Endothelial cell of umbilical vein (primary cell): ENCODE measurements at places on chromosomes 6 and 20. TPM values are rescaled to one million over a fixed set of nuclear protein-coding genes. Genes with fewer than 3 reads are reported as not detected.
A peak's percentile ranks its signal among the peaks of the same experiment; 100 is the strongest.

DNA sequence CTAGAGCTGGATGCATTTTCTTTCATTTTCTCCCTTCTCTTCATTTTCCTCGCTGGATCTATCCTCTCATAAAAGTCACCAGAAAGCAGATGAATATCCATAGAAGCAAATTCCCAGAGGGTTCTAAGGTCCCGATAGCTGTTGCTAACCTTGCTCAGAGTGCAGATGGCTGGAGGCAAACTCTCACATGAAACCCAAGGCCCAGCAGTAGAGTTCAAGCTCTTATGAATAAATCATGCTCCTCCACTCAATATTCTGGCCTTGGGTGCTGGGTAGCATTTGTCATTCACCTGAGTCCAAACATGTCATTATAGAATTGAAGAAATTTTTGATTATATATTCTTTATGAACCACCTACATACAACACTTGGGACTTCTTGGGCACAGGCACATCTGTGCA lies 539.7 kb upstream of the MARCKS start:
- no peak for DNase-seq

- no peak for DNase-seq
Measured at GRCh38 chr6:163667372-163668060, 253.0 kb downstream of the QKI start.

DNA sequence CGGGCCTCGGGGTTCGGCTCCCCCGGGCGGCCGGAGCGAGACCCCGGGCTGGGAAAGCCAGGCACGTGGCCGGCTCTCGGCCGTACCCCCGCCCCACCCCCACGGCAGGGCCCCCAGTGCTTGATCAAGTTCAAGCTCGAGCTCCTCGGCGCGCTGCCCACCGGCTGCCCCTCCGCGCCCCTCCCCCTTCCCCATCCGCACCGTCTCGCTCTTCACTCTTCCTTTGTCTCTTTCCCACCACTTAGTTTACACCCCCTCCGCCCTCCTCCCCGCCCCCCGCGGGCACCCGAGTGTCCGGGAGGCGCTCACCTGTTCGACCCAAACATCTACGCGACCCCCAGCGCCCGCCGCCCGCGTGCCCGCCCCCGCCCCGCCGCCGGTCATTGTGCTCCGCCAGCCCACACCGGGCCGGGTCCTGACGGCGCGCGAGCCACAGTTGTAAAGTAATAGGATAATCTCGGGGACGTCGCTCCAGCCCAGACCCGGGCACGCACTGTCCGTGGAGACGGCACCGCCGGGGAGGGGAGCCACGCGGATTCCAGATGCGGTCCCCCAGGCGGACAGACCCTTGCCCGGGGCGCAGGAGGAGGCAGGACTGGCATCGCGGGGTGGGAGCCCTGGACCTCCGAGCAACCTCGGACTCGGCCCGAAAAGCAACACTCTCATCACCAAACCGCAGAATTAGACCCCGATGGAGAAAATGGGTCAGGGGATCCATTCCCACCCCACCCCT lies 100.7 kb downstream of the NOL4L start:
- DNase-seq: peak; percentile 62

DNA sequence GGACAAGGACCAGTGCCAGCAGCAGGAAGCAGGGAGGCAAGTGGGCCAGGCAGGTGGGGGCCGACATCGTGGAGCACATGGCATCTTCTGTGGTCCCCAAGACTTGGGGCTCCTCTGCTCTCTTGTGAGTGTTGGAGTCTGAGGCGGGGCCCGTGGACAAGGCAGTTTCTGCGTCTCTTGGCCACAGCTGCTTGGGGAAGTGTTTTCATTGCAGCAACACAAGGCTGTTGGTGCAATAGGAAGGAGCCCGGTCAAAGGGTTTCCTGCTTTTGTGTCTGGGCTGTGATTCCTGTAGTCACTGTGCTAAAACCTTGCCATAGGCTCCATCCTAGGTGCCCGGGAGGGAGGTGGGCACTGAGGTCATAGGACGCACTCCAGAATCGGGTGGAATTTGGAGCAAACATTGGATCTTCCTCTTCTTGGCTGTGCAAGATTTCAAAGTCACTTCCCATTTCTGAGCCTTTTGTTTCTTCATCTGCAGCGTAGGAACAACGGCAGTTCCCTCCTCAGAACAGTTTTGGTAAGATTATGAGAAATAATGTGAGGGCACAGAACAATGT lies at the start of gene SIRPB2:
Gene SIRPB2 (minus strand): TSS at position 140 of the 560 bp plus-strand sequence. CDS start 61 bp downstream, at position 79.
- peak; percentile 96 for DNase-seq

GRCh38 chr6:90654806-90655205 lies 67.9 kb upstream of the MAP3K7 start:
- DNase-seq: no peak

DNA sequence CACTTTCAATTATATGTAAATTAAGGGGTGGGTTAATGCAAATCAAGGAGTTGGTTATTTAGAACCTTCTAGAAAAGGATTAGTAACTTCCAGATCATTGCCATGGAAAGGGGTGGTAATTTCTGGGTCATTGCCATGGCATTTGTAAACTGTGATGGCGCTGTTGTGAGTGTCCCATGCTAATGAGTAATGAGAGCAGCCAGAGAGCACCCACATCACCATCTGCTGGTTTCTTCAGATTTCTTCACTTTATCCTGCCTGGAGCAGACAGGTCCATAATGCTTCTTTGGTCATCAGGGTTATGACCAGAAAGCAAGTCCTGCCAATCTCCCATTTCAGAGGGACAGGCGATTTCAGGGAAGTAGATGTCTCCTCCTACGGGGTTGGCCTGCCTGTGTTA lies 311.3 kb upstream of the CNR1 start:
- no peak for DNase-seq

- no peak for DNase-seq
Measured at GRCh38 chr20:9457136-9457535, 57.3 kb upstream of the LAMP5 start.

OLIG3 gene
- polyA plus RNA-seq: not detected in 2 replicates

- DNase-seq: no peak
Measured at GRCh38 chr6:169854083-169854725, 102.8 kb downstream of the ERMARD start.

- no peak for DNase-seq
Measured at GRCh38 chr6:160285541-160286105, 27.0 kb upstream of the SLC22A2 start.

TLDC2 gene
- not detected in 2 replicates for polyA plus RNA-seq

SH3BGRL2 gene
- 2.0 and 3.2 TPM in 2 replicates for polyA plus RNA-seq

CCR6 gene
- not detected in 2 replicates for polyA plus RNA-seq

EFCAB8 gene
- 0.01 and 0.08 TPM in 2 replicates for polyA plus RNA-seq

DNA sequence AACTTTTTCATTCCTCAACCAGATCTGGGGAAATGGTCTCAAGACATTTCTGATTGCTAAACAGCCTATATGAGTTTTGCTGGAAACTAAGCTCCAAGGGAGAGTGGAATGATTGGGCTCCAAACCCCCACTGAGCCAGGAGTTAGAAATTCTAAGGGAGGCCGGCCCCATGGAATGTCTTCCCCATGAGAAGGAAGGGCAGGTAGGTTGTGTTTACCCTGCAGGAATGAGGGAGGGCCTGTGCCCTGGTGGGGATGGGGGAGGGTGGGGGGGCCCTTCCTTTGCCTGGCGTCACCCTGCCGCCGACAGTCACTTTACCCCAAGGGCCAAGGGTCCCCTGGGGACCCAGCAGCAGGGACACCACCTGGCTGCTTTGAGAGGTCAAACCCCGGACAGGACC lies 298.9 kb downstream of the TFAP2C start:
- no peak for DNase-seq

DNA sequence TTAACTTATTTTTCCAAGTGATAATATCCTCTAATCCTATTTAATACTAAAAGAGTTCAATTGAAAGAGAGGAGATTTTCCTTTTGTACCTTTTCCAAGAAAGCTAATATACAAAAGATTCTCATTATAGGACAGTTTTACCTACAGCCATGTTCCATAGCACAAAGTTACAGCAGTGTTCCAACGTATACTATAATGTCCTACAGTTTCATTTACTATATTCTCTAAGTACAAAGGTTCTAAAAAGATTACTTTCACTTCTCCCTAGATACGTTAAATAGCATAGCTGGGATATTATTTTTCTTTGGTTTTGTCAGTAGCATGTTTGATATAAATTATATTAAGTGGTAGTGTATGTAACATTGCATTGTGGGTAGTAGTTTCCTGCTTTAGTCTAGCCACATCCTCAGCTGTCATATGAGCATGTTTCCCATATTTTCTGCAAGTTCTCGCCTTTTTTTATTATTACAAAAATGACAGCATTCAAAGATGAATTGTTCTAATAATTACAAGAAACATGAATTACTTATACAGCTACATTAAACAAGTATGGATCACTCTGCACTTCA lies 4.4 kb upstream of the RUNX2 start:
- DNase-seq: no peak

DNA sequence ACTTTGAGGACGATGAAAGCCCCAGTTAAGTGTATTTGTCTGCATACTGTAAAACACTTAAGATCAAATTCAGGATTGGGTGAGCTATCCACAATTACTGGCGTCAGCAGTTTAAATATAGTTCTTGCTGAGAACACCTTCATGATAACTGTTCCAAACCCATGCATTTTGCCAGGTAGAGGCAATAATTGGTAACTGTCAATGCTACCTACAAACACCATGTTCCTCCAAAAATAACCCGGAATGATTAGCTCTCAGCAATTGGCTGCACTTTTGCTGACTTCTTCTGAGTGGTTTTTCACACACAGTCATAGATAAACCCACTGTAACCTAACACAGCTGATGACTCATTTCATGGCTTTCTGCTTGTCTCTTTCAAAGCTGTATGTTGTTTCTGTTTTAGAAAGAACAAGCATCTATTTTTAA lies 1358.6 kb upstream of the GJE1 start:
- DNase-seq: peak; percentile 82

GRCh38 chr20:23417861-23418260 lies 3.4 kb downstream of the NAPB start:
- no peak for DNase-seq

GRCh38 chr6:32113386-32114352 lies 4.5 kb upstream of the TNXB start:
- no peak for DNase-seq

- DNase-seq: no peak
Measured at GRCh38 chr20:17541596-17541995, 10.4 kb upstream of the BFSP1 start.

CHRNA4 gene
- polyA plus RNA-seq: not detected in 2 replicates

DNA sequence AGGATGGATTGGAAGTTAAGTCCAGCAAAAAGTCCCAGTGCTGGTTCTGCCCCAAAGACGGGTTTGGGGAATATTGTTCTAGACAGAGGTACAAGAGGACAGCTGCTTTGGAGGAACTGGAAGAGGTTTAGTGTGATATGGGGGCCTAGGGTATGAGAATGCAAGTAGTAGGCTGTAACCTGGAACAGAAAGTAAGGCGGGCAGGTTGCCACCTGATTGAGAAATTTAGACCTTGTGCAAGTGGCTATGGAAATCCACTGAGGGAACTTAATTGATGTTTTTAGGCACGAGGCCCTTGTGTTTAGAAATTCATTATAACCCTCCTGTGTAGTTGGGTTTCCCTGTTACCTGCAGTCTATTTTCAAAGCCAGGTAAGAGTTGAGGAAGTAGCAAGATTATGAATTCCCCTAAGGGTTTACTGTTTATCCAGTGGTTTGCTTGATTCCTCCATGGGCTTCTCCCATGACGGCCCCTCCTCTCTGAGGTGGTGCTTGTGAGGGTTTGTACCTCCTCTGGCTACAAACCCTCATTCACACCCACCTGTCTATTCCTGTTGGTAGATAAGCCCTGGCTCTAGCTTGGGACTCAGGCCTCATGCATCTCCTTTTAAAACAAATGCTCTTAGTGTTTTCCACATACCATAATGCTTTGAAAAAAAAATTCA lies 42.0 kb upstream of the BCAS1 start:
- no peak for DNase-seq

DNA sequence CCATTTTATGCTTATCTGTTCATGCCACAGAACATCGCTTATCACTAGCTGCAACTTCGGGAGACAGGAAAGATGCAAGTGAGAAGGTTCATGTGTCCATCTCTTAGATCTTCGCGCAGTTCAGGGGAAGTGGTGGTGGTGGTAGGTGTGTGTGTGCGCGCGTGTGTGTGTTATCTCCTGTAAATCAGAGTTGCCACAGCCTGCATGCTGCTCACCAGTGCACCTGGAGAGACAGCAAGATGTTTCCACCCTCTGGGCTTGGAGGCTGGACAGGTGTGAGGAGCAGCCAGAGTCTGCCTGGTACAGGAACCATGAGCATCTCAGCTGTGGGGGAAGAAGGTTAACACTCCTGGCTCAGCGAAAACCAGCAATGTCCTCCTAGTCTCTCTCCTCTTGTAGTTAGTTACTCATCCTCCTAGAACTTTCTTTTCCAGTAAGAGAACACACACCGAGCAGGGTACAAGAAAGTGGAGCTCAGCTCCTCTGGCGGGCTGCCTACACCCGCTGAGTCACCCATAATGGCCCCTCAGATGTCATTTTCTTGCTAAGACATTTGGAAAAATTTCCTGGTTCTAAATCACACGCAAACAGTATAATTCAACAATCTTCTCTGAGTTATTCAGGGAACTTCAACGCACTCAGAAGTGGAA lies 5.1 kb upstream of the TUBB1 start:
- DNase-seq: no peak
